Effector memory CD4-positive, alpha-beta T cell (primary cell): ENCODE measurements at places on chromosomes 2 and 18.

DNA sequence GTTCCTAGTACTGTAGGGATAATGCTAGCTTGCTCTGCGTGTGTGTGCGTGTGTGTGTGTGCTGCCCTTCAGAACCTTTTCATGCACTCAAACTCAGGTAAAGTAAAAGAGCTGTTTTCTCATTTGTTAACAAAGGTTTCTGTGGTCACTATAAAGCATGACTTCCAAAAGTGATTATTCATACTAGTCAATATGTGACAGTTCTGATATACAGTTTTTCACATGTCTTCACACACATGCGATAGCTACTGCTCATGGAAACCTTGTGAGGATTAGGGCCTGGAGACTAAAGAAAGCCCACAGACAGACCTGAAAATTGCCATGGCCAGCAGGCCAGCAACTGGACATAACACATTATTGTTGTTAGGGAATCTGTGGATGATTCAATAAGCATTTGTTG, 56.9 kb upstream of the NEMP2 start:
- DNase-seq, result no peak

DNA sequence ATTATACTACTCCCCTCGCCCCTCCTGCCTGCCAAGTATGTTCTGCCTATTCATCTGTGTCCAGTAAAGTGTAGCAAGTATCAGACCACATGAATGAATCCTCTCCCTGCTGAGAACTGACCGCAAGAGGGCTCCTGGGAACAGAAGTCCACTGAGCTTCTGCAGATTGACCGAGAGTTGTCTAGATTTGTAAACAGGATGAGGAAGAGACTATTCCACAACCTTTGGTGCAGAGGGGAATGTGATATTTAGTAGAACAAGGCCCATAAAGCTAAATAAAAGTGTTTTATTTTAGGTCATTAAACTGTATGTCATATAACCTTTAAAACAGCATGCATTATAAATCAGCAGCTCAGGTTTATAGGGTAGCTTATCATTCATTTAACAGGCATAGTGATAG, 377.0 kb downstream of the DCC start:
- DNase-seq, result no peak

GRCh38 chr2:156625360-156626170, 189.4 kb downstream of the GPD2 start:
- DNase-seq, result no peak

DNA sequence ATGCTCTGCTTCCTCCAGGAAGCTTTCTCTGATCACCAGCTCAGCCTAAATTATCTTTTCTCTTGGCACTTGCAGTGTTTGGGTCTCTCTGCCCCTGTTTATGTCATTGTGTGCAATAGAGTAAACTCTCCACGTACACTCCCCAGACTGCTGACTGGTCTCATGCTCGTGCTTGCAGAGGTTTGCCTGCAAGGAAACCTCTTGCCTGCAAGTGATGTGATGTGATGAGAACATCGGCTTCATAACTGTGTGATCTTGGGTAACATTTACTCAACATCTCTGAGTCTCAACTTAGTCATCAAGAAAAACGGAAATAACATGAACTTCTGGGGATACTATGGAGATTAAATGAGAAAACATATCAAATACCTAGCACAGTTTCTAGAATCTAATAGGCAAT, 92.3 kb downstream of the BIN1 start:
- no peak for DNase-seq

- no peak for DNase-seq
Measured at GRCh38 chr2:191247381-191248057, 2.3 kb downstream of the MYO1B start.

GRCh38 chr2:155902635-155903034, 429.9 kb downstream of the NR4A2 start:
- no peak for DNase-seq

GRCh38 chr18:58272779-58273435, 228.9 kb downstream of the NEDD4L start:
- DNase-seq, result no peak

- no peak for DNase-seq
Measured at GRCh38 chr2:188919824-188920223, 54.3 kb upstream of the COL3A1 start.

DNA sequence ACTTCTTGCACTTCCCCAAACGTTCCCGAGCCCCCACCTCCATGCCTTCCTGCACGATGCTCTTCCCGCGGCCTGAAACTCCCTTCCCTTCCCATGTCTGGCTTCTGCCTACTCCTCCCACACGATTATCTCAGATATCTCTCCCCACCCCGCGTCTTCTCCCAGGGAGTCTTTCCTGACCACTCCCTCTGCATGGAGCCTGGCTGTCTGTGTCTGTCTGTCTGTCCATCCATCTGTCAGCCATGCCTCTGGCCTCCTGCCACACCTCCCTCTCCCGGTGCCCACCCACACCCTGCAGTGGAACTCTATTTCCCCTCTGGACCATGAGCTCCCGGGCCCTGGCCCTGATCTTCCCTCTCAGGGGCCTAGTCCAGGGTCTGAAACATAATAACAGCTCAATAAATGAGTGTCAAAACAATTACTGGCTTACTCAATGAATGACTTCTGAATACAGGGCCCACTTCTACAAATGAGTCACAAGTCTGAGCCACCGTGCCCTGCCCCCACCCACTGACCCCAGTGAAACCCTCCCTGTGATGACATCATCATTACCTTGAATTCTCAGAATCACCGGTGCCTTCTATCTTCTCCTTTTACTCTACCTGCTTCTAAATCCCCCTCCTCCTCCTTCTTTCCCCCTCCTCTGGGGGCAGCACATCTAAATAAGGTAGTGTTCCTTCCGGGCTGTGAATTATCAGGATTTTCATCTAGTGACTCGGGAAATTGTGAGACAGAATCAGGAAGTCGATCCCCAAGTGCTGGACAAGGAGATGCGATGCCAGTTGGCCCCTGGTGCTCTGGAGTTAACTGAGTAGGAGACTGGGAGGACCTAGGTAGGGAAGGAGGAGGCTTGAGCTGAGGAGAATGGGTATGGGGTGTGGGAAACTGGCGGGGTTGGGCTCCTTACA, 46.1 kb upstream of the PLB1 start:
- DNase-seq, result no peak

DNA sequence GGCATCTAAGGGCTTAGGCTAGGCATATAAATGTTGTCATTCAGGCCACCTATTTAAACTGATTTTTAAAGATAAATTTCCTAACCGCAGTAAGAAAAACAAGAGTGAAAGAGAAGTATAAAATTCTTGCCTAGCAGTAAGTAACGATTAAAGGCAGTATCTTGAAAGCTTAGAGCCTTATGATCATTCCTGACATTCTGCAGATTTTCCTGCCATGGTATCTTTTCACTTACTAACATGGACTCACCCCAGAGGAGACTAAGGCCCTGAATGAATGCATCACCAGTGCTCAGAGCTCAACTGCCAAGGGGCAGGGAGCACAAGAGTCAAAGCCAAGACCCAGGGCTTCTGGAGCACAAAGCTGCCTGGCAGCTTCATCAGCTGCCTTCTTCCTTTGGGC, 133.1 kb downstream of the GCA start:
- DNase-seq, result no peak

- no peak for DNase-seq
Measured at GRCh38 chr2:178484245-178485041, 4.2 kb downstream of the PLEKHA3 start.

DNA sequence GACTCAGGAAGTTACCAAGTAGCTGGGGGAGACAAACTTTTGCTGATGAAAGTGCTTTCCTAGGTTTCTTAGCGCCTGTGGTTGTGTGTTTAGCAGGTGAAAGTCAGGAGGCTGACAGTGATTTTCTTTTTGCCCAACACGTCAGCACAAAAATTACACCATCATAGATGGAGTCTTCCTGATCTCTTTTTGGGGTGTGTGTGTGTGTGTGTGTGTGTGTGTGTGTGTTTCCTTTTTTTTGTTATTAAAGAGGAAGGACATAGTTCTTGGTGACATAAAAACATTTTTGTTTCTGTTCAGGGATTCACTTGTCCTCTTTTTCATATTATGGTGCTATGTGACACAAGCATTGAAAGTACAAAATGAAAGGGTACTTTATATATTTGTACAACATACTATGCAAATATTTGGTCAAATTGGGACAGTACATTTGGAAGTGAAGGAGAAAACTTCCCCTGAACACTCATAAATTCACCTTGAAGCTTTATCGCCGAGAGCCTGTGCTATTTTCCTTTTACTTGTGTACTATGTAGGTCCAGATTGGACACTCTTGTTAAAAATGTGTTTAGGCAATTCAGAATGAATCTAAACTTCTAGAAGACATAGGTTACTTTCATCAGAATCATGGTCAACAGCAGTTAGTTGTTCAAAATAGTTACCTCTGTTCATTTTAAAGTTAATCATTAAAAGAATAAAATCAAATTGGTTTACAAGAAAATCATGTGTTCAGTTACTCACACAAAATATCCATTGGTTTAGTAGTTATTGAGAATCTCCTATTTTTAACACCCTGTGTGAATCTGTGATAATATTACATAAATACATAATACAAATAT, 491.9 kb downstream of the IRS1 start:
- no peak for DNase-seq

GRCh38 chr2:72923833-72924352, 6.6 kb downstream of the EMX1 start:
- no peak for DNase-seq

DNA sequence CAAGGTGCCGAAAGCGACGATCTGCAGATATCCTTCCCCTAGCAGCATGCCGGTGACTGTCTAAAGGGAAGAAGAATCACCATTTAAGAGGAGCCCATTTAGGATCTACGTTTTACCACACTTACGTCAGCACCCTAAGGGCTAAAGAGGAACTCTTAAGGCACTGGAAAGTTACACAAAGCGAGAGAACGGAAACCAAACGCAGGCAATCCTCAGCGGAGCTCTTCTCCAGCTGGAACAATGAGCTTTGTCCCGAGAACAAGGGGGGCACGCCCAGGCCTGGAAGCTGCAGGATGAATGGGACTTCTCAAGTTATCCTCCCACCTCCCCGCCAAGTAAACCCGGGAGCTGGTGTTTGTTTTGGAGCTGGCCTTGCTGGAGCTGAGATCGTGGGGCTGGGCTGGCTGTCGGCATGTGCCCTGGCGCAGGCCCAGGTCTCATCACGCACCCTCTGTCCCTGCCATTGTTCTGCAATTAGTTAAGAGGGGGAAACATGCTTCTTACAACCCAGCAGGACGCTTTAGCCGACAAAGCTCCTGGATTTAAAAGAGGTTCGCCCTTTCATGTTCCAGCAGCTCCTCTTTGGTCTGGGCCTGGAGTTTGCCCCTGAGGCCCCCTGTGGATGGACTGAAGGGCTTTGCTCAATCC, 36.4 kb downstream of the PXDN start:
- DNase-seq, result no peak

DNA sequence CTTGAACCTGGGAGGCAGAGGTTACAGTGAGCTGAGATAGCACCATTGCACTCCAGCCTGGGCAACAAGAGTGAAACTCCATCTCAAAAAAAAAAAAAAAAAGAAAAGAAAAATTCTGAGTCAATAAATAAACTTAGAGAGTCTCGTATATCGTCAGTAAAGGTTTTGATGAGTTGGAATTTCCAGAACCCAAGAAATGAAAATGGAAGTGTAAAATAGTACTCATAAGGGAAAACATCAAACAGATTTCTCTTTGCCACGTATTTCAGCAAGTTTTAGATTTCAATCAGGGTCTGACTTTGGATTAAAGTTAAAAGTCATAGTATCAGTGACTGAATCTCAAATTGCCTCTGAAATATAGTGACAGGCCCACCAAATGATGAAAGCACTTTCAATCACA, 71.4 kb upstream of the SPOPL start:
- no peak for DNase-seq

DNA sequence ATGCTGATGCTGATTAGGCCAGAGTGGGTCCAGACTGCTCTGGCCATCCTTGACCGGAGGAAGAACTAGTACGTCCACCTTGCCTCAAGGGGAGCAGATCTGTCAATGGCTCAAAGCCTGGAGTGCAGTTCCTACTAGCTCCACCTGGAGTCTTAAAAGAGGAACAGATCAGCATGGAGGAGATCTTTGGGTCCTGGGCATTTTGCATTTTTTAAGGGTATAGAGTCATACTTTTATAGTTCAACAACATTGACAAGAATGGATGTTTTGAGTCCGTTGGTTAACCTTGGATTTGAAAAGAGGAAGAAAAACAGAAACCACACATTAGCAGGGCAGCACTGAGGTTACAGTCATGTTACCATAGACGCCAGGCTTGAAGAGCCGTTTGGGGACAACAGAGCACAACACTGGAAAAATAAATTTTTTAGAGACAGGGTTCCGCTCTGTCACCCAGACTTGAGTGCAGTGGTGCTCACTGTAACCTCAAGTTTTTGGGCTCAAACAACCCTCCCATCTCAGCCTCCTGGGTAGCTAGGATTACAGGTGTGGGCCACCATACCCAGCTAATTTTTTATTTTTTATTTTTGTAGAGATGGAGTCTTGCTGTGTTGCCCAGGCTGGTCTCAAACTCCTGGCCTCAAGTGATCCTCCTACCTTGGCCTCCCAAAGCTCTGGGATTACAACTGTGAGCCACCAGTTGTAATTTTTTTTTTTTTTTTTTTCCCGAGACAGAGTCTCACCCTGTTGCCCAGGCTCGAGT, 78.5 kb downstream of the PRKCE start:
- no peak for DNase-seq

DNA sequence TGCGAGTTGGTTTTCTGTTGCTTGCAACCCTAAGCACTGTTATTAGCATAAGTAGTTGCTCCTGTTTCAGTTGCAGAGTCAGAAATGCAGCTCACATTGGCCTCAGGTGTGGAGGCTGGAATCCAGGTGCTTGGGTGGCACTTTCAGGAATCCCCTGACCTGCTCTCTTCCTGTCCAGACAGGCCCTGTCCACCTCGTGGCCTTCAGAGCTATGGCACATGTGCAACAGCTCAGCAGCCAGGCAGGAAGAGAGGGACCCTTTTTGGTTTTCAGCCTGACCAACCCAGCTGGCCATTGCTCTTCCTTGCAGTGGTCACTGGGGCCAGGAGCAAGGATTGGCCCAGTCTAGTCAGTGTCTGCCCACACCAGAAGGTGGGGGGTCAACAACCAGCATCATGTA, 12.7 kb downstream of the ACOXL start:
- DNase-seq, result no peak

DNA sequence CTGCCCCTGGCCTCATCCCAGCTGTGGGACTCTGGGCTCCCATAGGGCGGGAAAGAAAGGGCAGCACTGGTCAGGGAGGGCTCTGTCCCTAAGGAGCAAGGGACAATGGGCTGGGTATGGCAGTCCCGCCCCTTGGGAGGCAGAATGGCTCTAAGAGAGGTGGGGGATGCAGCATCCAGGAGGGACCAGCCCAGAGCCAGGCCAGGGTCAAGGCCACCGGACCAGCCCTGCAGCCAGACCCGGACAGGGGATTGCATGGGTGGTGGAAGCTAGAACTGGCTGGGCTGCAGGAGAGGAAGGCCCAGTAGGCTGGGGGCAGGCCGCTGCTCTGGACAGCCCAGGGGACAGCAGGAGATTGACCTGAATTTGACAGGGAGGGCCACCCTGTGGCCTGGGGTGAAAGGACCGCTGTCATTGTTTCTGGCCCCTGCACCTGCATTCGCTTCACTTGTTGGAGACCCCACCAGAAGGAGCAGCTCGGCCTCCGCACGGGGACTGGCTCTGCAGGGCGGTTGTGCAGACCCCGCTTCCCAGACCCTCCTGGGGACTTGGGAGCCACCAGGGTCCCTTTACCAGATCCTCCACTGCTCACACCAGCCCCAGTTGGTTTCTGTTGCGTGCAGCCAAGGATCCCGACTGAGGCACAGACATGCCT, 14.6 kb downstream of the RAMP1 start:
- DNase-seq, result no peak
